ENCODE measurements at places on chromosomes 12 and 14.

GRCh38 chr14:56168007-56168616 lies 49.9 kb downstream of the PELI2 start:
- no peak for DNase-seq

- no peak for DNase-seq
Measured at GRCh38 chr12:110228756-110229155, 52.3 kb upstream of the ATP2A2 start.

DNA sequence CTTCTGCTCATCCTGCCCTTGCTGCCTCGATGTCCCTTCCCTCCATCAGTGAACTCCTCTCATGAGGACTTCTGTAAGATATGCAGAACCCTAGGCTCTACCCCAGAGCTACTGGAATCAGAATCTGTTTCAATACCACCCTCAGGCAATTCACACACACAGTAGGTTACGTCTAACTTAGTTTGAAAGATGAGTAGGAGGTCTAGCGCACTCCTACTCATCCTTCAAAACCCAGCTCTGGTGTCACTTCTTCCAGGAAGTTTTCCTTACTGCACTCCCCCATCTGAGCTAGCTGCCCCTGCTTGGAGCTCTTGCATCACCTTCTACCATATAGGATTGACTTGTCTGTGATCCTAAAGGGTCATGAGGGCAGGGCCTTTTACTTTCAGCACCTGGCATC lies 56.4 kb upstream of the DICER1 start:
- DNase-seq: no peak

DNA sequence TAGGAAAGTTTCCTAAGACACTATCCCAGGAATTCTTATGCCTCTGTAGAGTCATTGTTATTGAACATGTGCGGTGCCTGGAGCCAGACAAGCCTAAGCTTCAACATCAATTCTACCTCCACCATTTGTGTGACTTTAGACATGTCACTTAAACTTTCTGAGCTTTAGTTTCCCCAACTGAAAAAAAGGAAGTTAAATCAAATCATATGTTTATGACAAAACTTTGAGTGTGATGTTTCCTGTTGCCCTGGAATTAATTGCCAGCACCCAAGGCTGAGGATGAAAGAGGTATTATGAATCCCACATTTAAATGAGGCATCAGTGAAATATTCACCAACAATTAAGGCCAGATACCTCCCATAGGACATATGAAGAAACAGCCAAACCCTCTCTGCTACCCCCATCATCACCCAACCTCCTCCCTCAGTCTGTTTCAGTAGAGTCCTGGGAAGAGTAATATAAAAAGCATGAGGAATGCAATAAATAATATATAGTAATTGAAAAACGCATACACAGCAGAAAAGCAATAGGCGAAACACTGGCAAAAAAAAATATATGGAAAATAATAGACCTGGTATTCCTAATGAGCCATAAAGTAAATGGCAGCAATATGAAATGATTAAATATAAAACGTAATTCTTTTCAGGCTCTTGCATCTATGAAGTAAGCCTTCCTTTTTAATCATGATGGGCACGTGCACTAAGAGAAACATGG lies 182.0 kb upstream of the DCN start:
- DNase-seq: no peak

DNA sequence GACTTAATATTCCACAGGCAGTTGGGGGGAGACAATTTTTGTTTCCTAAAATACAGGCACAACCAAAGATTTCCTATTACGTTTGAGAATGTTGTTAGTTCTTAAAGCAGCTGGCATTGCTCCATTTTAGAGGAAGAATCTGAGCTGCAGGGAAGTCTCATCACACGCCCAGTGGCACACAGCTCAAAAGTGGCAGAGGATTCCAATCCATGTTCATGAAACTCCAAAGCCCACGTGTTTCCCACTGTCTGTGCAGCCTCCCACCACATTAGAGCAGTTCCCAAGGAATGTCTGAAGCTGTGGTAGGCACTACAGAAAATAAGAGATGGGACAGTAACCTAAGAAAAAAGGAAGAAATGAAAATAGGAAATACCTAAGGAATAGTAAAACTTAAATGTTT lies 6.1 kb upstream of the IL26 start:
- no peak for DNase-seq

DNA sequence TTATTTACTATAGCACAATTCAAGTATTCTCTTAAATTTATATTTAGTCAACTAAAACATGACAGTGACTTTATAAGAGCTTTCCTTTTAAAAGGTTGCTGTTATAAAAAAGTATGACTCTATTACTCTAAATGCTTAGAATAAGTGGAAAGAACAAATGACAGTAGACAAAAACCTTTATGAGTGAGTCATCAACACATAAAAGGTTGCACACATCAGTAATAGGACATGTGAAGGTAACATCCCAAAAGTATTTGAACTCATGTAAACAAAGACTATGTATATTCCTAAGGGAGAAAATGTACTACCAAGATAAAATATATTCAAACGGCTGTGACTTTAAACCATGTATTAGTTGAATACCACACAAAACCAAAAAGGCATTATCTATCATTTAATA lies 98.8 kb downstream of the PAWR start:
- no peak for DNase-seq

DNA sequence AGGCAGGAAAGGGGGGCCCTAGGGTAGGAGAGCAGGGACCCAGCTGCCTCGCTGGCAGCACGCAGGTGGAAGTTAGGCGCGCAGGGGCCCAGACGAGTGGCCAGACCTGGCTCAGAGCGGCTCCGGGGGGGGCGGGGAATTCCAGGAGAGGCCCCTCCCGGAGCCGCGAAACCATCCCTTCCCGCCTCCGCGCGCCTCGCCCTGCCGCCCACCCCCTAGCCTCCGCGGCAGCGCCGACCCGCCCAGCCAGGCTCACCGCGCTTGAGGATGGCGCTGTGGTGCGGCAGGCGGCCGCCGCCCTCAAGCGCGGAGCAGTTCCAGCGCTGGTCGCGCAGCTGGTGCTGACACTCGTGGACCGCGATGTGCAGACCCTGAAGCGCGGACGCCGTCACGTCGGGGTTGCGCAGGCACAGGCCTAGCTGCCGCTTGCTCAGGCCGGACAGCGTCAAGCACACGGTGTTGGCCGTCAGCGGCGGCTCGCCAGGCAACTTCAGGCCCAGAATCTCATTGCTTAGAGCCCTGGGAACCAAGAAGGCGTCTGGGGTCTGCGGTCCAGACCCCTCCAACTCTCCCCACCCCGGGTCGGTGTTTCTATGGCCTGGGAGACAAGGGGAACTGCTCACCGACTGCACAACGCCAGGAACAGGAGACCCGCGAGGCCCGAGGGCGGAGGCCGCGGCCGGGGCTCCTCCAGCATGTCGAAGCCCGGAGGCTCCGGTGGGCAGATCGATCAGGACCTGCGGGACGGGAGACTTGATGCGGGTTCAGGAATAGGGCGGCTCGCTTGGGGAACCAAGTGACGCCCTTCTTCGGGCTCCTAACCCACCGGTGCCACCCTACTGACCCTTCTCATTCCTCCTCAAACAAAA lies 1.5 kb downstream of the WNT10B start:
- DNase-seq: no peak

Measured in activated CD8-positive, alpha-beta memory T cell treated with anti-CD3 and anti-CD28 coated beads for 4 hours (primary cell).